ENCODE measurements at places on chromosomes 7 and 10. TPM values are rescaled to one million over a fixed set of nuclear protein-coding genes. Genes with fewer than 3 reads are reported as not detected.

FAM25A gene
- total RNA-seq = not detected

ABCC2 gene
- 2.1 TPM for total RNA-seq

PAX2 gene
- not detected for total RNA-seq

PAPOLB gene
- total RNA-seq = 0.02 TPM

TFR2 gene
- not detected for total RNA-seq

UNCX gene
- total RNA-seq = not detected

DRGX gene
- total RNA-seq = not detected

MYPN gene
- total RNA-seq = 3.8 TPM

COL28A1 gene
- total RNA-seq = not detected

LAMB4 gene
- 3.2 TPM for total RNA-seq

EPHA1 gene
- not detected for total RNA-seq

SP4 gene
- 12.6 TPM for total RNA-seq

PODXL gene
- total RNA-seq = 4.0 TPM

NXPH1 gene
- not detected for total RNA-seq

KCP gene
- not detected for total RNA-seq

DNA sequence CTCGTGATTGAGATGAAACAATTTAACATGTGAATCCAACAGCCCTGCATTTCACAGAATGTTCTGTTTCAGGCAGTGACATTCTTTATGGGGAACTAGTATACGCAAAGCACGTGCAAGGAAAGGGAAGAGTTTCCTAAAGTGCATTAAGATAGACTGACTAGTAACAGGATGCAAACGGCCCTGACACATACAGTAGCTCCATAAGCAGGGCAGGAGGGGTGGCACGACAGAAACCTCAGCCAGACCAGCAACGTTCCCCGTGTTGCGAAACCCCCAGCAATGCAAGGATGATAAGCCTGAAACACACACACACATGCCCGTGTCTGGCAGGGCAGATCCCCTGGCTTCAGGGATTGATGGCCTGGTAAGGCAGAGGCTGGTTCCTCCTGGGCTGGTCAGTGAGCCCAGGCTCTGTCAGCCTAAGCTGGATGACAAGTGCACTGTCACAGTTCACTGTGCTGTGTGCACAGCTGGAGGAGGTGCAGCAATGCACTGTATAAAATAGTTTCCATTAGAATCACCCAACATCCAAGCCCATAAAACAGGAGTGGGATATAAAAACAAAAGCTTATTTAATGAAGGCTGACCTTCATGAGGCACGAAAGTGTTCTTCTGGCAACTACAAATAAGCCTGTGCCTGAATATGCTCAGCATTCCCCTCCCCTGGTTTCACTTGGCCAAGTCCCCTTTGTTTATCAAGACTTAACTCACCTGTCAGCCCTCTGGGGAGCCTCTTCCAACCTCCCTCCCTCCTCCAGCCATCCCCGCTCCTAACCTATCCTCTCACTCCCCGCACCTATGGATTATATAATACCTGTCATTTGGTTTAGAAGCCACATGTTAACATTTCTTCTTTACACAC lies 88.8 kb downstream of the GSAP start:
- peak; percentile 77 for DNase-seq

- DNase-seq = no peak
These were observed 91.2 kb upstream of the PLPP4 start for GRCh38 chr10:120365872-120366271.

DNA sequence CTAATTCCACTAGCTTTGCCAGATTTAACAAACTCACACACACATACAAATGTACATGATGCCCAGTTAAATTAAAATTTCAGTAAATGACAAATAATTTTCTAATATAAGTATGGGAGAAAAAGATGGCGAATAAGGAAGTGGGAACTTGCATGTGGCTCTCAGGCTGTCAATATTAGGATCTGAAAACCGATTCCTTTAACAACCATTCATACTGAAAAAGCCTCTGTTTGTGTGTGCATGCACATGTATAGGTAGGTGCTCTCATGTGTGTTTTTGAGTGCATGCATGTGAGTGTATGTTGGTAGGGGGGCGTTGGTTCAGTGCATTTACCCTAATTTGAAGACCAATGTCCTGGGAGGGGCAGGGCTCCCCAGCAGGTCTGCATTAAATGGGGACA lies 125.3 kb downstream of the HTR7 start:
- no peak for DNase-seq

GRCh38 chr10:14553448-14553847 lies 221.2 kb downstream of the FAM107B start:
- DNase-seq = no peak

GRCh38 chr10:50501478-50501877 lies 122.3 kb downstream of the SGMS1 start:
- peak; percentile 58 for DNase-seq

GRCh38 chr10:100146875-100147650 lies 38.8 kb downstream of the ERLIN1 start:
- no peak for DNase-seq

DNA sequence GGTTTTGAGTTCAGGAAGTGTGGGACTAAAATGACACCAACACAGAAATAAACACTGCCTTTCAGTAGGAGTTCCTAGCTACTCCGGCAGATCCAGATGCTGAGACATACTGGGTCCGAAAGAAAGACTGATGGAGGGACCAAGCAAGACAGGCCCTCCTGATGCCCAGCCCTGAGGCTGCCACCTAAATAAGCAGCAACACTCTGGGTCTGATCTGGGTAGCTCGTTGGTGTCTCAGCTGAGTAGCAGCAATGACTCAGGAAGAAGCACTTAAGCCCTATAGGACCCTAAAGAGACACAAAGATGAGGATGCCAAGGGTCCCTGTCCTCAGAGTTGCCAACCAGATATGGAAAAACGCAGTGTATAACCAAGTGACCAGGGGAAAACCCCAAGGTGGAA lies 190.7 kb downstream of the FAM107B start:
- DNase-seq = no peak

DNA sequence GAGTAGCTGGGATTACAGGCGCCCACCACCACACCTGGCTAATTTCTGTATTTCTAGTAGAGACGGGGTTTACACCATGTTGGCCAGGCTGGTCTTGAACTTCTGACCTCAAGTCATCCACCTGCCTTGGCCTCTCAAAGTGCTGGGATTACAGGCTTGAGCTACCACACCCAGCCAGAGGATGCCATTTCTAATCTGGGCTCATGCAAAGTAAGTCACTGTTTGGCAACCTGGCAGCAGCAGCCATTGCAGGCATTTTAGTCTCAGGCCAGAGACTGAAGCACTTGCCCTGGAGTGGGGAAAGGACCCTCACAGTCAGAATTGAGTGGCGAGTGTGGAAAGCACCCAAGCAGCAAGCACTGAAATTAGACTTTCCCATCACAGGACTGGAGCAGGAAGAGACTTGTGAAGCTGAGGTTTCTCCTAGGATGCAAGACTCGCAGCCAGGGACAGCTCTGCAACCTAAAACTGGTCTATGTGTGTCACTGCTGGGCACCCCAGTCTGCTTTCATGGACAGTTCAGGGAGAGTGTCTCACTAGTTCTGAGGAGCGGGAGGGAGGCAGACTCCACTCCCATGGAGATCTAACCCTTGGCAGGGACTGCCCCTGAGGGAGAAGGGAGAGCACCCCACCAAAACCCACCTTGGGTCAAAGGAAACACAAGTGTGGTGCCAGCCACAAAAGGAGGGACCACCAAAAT lies 27.6 kb downstream of the SNX13 start:
- DNase-seq = no peak

DNA sequence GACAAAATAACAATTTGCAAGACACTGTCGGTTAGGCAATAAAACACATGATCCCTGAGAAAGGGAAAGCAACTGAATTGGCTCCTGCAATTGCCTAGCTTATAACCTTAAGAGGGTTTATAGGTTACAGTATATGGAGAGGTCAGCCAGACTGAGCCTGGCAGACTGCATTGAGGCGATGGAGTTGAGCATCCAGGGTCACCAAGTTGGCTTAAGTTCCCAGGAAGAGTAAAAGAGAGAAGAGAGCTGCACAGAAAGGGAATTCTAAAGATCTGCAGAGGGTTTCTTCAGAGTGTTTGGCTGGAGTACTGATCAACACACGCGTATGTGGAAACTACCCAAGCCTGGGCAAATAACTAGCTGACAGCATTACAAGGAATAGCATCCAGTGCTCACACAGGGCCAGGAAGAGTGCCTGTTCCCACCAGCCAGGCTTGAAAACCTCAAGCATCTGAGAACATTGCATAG lies 11.2 kb downstream of the ANKMY2 start:
- no peak for DNase-seq

DNA sequence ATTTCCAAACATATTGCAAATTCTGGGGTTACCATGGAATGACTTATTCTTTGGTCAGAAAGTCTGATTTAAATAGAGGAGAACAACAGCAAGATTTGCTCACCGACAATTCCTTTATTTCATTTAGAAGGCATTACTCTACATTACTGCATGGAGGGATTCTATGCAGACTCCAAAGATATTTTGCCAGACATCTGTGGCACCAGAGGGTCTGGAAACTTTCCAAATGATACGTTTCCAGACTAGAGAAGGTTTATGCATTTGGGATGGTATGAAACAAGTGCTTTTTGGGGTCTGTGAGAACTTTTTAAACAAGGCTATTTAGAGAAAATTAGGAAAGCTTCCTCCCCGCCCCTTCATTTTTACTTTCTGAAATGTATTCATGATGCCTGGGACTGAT lies 125.3 kb downstream of the SAMD9 start:
- DNase-seq = no peak

- peak; percentile 9 for DNase-seq
These were observed 57.0 kb downstream of the CDC123 start for GRCh38 chr10:12252882-12253546.

DNA sequence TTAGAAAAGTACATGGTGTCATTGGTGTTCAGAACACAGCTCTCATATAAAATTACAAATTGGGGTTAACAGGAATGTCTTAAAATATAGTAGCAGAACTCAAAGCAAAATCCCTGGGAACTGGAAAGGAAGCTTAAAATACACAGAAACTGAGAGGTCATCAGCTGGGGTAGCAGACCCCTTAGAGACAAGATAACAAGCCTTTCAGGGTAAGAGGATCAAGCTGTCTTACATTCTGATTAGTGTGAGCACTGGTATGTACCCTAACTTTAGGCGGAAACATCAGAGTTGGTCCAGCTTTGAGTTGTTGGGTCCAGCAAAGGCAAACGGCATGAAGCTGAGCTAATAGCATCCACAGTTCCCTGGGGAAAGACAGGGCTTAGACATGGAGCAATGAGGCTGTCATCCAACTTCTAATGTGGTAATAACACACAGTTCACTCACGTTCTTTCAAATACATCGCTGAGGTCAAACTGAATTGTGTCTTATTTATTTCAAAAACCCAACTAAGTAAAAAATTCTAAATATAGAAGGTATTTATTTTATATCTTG lies 32.6 kb downstream of the ARHGAP21 start:
- DNase-seq = no peak

GRCh38 chr7:73824986-73825385 lies 5.8 kb upstream of the CLDN4 start:
- no peak for DNase-seq

- peak; percentile 43 for DNase-seq
These were observed 100.7 kb downstream of the NKX6-2 start for GRCh38 chr10:132685101-132685891.

DNA sequence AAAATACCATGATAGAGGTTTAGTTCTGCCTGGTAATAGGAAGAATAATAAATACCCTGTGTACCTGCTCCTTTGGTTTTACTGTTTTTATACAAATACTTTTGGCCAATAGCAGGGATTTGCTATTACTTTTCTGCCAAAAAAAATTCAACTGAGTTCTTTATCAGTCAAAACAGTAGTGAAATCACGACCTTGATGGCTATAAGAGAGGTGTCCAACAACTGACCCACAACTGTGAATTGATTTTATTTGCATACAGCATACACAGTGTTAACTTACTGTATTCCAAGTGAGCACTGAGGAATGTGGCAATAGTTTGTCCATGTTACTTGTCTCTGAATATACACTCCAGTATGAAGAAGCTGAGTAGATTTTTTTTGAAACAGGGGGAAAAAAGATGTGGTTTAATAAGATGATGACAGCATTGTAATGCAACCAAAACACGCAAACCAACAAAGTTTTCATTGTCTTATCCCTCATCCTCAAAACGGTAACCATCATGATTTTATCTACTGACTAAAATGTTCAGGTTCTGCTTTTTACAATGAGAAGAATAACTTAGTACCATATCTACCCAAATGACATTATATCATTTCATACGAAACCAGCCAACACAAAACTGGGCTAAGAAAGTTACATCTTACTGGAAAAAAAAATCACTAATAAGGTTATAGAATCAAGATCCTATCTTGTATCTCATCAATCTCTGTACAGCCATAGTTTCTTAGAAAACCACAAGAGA lies 63.3 kb downstream of the GSAP start:
- no peak for DNase-seq

DNA sequence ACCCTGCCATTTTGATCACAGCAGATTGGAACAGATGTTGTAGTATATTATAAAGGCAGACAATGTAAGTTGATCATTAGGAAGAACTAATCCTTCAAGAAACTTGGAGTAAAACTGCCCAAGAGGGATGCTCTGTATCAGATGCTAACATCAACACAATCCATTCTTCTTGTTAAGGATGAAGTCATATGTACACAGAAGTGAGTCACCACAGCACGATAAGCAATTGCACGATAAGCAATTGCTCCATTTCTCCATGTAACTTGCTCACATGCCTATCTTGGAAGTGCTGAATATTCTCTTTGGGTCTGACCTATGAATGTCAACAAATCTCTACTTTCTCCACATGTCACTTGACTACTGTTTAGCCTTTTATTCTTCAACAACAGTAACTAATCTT lies 41.5 kb upstream of the DMTF1 start:
- peak; percentile 68 for DNase-seq

DNA sequence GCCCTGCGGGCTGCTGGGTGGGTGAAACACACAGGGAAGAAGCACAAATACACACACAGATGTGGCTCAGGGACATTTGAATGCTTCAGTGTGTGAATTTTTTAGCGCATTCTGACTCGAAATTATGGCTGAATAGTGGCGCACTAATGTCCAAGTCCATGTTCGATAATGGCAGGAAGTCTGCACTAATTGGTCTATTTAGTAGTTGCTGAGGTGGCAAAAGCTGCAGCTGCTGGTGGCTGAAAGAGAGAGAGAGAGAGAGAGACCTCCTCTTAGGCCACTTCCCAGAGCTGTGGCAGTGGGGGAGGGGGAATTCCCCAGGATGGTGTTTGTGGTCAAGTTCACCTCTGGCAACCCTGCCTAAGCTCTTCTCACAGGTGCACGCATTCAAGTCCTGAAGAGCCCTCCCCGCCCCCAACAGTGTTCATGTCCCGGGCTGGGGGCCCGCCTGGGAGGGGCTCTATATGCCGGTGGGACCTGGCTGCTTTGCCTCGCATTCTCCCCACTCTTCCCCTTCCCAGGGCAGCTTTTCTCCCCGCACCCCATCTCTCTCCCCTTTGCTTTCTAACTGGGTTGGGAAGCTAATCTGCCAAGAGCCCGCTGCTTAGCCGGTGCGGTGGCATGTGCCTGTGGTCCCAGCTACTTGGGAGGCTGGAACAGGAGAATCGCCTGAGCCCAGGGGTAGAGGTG lies 6.0 kb upstream of the MNX1 start:
- no peak for DNase-seq

DNA sequence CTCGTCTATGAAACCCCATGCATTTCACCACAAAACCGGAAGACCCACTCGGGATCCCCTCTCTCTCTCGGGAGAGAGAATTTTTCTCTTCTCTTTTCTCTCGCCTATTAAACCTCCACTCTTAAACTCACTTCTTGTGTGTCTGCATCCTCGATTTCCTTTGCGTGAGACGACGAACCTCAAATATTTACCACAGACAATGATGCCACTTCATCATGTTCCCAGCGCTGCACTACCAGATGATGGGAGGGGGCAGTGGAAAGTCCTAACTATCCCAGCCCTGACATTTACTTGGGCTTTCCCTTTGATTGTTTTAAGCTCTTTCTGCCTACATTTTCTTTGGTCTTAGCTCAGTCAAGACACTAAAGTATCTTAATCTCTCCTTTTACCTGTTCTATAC lies 906.7 kb downstream of the GRID1 start:
- DNase-seq = no peak

All from H4 (cell line).